K562 (cell line): ENCODE measurements at places on chromosomes 7 and 10. TPM values are rescaled to one million over a fixed set of nuclear protein-coding genes. Genes with fewer than 3 reads are reported as not detected.

GRCh38 chr10:93991596-93992284 is 2.0 kb upstream of the PLCE1 start:
- no peaks in the 10 kb centered on the region for H3K36me3 ChIP-seq
- no peak overlapping the region for H3K4me3 ChIP-seq
- H3K4me1 ChIP-seq = no peaks in the 10 kb centered on the region
- DNase-seq = no peak

- H3K27ac ChIP-seq = no peak overlapping the region
- H3K4me1 ChIP-seq = peaks cover 20% of the 10 kb centered on the region
- DNase-seq = no peak
- peaks cover 8% of the 10 kb centered on the region; the same call in 1 of the 3 replicates for H3K36me3 ChIP-seq
These were observed 168.7 kb downstream of the CUX1 start for GRCh38 chr7:101985903-101986734.

DNA sequence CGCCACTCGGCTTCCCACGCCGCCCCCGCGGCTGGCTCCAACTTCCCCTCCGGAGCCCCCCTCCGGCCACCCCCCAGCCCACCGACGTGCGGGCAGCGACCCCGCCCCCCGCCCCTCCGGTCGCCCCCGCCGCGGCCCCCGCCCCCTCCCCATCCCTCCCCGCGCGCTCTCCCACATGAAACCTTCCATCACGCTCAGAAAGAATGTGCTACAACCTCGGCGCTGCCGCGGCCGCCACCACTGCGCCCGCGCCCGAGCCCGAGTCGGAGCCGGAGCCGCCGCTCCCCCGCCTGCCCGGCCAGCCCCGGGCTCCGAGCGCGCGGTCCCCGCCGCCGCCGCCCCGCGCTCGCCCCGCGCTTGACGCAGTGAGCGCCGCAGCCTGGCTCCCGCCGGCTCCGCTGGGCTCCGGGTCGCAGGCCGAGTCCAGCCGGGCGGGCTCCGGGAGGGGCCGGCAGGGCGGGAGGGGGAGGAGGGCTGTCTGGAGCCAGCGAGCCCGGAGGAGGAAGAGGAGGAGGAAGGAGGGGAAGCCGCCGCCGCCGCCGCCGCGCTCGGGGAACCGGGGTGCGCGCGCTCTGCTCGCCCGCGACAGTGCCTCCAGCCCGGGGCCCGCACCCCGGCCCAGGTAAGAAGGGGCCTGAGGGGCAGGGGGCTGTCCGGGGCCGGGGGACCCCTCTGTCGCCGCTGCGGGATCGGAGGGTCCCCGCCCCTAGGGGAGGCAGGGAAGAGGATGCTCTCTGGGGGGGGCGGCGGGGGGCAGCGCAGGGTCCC is 4.3 kb upstream of the ELFN1 start:
- H3K4me1 ChIP-seq = peaks cover 65% of the 10 kb centered on the region
- no peak overlapping the region for H3K27ac ChIP-seq
- no peaks in the 10 kb centered on the region for H3K36me3 ChIP-seq
- peaks cover 50% of the 10 kb centered on the region for H3K27me3 ChIP-seq

DNA sequence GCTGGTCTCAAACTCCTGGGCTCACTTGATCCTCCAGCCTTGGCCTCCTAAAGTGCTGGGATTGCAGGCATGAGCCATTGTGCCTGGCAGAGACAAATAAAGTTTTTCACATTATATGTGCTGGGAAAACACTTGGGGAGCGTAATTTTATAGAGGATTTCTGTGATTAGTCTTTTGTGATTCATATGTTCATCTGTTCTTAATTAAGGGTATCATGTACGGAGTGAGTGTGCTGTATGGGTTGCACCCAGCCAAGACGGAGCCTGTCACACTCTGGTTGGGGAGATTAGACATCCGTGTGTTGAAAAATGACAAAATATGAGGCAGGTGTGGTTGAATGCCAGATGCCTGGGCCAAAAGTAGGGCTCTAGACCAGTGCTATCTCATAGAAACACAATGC is 10.3 kb downstream of the ADRB1 start:
- H3K4me3 ChIP-seq = no peak overlapping the region
- no peaks in the 10 kb centered on the region for H3K4me1 ChIP-seq
- DNase-seq = no peak

DPP6 gene
- not detected in 2 replicates for total RNA-seq
